ENCODE measurements at places on chromosomes 12 and 14.

- no peak for DNase-seq
Observed at GRCh38 chr14:100532154-100532861, 54.9 kb downstream of the BEGAIN start.

- DNase-seq: no peak
Observed at GRCh38 chr12:65945457-65945856, 121.2 kb downstream of the HMGA2 start.

DNA sequence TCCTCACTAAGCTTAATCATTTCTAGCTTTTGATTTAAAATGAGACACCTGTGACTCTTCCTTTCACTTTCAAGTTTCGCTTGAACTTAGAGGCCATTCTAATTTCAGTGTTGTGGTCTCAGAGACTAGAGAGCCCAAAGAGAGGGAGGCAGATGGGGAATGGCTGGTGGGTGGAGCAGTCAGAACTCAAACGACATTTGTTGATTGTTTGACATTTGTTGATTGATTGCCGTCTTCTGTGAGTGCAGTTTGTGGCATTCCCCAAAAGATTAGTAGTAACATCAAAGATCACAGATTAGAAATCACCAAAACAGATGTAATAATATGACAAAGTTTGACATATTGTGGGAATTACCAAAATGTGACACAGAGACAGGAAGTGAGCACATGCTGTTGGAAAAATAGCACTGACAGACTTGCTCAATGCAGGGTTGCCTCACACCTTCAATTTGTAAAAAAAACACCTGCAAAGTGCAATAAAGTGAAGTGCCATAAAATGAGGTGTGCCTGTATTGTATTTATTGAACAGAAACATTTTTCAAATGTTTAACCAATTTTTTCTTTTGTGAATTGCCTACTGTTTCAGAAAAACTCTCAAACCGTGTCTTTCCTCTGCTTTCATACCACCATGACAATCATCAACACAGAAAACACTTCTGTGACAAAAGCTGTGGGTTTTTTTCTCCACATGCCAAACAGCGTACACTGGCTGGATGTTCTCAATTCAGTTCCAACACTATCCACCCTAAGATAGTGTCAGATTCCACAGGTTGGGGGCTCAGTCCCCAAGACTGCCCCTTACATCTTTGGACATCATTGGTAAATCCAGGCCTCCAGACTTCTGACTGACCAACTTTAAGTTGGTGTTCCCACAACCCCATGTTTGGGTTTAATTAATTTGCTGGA is 376.3 kb upstream of the RGS6 start:
- peak; percentile 37 for DNase-seq

GRCh38 chr12:117521346-117521745 is 159.9 kb upstream of the NOS1 start:
- DNase-seq: no peak

All from activated naive CD8-positive, alpha-beta T cell treated with anti-CD3 and anti-CD28 coated beads, Interleukin-2, amount 10 ng/mL, durations not matched to agents 7 days and 5 days (primary cell).